Pericardium fibroblast (primary cell): ENCODE measurements at places on chromosomes 11 and 22. TPM values are rescaled to one million over a fixed set of nuclear protein-coding genes. Genes with fewer than 3 reads are reported as not detected.

The CSF2RB gene
- 0.17 and 0.82 TPM in 2 replicates for total RNA-seq

The AQP11 gene
- 0.47 and 1.8 TPM in 2 replicates for total RNA-seq

The PUS3 gene
- 8.2 and 12.8 TPM in 2 replicates for total RNA-seq

The CYP2D6 gene
- total RNA-seq: 2.3 TPM in 1 of 2 replicates, not detected in the other

The FOLH1 gene
- not detected in 2 replicates for total RNA-seq

The MYEOV gene
- total RNA-seq: not detected in 2 replicates

The NXPE2 gene
- total RNA-seq: 0.26 TPM in 1 of 2 replicates, not detected in the other

The TRPM5 gene
- 0.12 TPM in 1 of 2 replicates, not detected in the other for total RNA-seq

The SLC22A25 gene
- total RNA-seq: not detected in 2 replicates

The MB gene
- not detected in 2 replicates for total RNA-seq

The SOX6 gene
- total RNA-seq: 0.09 and 0.47 TPM in 2 replicates

The VWCE gene
- 2.2 and 4.4 TPM in 2 replicates for total RNA-seq

The MS4A12 gene
- total RNA-seq: not detected in 2 replicates

The TBC1D22A gene
- 17.3 and 19.2 TPM in 2 replicates for total RNA-seq

The CRYBB2 gene
- total RNA-seq: not detected in 2 replicates

The NTM gene
- total RNA-seq: 1.5 and 6.7 TPM in 2 replicates

The GVQW3 gene
- 0.17 and 0.47 TPM in 2 replicates for total RNA-seq

The SVIP gene
- 2.6 and 2.8 TPM in 2 replicates for total RNA-seq

The GP1BB gene
- total RNA-seq: 8.9 and 13.4 TPM in 2 replicates

The OVCH2 gene
- not detected in 2 replicates for total RNA-seq
